ENCODE measurements at places on chromosomes 3 and 15.

- no peak for DNase-seq
Measured at GRCh38 chr15:65365229-65365628, 12.6 kb downstream of the IGDCC3 start.

GRCh38 chr15:60355148-60355857 lies 42.5 kb downstream of the ANXA2 start:
- DNase-seq: no peak

GRCh38 chr15:45829336-45830153 lies 194.7 kb downstream of the SQOR start:
- DNase-seq: no peak

DNA sequence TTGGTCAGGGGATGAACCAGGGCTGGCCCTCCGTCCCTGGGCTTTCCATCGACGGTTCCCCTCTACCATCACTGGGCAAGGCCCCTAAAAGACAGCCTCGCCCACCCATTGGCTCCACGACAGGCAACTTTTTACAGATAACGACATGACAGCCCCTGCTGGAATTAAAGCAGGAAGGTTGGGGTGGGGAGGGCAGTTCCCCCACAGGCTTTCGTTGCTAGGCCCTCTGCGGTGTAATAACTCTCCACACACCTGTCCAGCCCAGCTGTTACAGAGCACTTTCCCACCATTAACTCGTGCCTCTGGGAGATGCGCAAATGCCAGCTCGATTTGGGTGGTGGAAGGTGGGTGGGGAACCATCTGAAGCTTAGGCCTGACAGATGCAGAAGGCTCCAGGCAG lies 264.2 kb upstream of the TLE3 start:
- DNase-seq: no peak

GRCh38 chr3:185280572-185281365 lies 26.9 kb upstream of the EHHADH start:
- no peak for DNase-seq

DNA sequence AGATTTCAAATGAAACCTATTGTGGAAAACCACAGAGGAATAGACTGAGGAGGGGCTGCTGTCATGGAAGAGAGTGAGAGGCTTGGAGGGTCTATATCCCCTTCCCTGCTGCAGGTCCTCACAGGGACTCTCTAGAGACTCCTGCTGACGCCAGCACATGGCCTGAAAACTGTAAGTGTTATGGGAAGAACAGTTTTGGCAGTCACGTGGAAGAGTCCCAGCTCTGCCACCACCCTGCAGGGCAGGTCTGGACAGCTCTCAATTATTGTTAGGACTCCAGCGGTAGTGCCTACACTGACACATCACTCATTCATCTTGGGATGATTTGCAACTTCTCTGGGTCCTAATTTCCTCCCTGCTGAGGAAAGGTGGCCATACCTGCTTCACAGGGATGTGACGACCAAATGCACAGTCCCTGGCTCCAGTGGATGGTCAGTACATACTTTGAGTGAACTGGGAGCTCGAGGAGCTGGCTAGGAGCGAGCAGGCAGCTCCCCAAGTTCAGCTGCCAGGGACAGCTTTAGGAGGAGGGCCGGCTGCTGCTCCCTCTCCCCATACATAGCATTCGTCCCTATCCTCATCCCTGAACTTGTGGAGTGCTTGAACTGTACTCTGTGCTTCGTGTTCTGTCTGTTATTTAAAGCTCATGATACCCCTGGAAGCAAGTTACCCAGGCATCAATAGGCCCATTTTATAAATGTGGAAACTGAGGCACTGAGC lies 49.2 kb downstream of the CTXND1 start:
- no peak for DNase-seq

- DNase-seq: peak; percentile 2
Measured at GRCh38 chr3:74267588-74268184, 346.8 kb downstream of the CNTN3 start.

DNA sequence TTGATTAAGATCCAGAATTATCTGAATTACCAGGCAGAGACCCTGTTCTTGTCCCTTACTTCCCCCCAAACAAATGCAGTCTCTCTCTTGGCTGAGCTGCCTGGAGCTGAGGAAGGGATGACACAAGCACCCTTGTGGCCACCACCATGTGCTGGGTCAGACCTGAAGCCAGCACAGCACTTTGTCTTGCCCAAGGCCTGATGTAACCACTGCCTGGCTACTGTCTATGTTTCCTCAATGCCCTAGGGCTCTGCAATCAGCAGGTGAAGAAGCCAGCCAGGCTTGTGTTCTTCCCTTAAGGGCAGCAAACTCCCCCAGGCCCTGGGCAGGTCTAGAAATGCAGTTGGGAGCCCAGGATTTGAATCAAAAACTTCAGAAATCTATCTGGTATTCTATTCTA lies 15.8 kb upstream of the CASR start:
- no peak for DNase-seq

- DNase-seq: no peak
Measured at GRCh38 chr3:177464392-177465256, 267.3 kb upstream of the TBL1XR1 start.

DNA sequence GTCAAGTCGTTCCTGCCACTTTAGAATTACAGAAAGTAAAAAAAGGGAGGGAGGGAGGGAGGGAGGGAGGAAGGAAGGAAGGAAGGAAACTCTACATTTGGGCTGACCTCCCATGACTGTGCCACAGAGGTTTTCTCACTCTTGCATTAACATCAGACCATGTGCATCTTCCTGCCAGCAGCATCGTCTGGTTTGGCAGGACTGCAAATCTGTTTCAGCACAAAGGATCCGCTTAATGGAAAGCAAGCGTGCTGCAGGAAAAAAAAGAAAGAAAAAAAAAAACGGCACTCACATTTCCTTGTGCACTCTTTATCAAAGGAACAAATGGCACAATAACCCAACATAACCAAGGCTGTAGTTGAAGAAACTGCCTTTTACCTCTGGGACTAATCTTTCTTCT lies 148.8 kb upstream of the HES1 start:
- DNase-seq: no peak

- DNase-seq: no peak
Measured at GRCh38 chr15:75928680-75929608, 25.3 kb downstream of the FBXO22 start.

DNA sequence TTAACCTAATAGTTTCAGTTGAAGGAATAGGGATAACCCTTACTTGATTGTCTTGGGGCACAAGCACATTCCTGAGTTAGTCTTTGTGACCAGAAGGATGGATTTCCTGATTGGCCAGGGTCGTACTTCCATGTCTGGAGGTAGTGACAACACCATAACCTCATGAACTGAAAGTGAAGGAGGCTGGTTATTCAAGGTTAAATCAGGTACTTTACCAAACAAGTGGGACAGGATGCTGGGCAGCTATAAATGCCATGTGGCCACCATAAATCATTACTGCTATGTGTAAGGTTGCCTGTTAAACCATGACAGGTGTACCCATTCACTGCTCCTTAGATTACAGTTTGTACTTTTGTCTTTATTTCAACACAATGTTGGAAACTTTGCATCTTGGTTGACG lies 128.3 kb upstream of the SAMMSON start:
- no peak for DNase-seq
